ENCODE measurements at places on chromosomes 6 and 20.

- DNase-seq: no peak
Measured at GRCh38 chr20:4721719-4722118, at the start of gene PRND. TSS of gene PRND (plus strand) at chr20:4721909. CDS start at chr20:4724552, 2,643 bp downstream.

DNA sequence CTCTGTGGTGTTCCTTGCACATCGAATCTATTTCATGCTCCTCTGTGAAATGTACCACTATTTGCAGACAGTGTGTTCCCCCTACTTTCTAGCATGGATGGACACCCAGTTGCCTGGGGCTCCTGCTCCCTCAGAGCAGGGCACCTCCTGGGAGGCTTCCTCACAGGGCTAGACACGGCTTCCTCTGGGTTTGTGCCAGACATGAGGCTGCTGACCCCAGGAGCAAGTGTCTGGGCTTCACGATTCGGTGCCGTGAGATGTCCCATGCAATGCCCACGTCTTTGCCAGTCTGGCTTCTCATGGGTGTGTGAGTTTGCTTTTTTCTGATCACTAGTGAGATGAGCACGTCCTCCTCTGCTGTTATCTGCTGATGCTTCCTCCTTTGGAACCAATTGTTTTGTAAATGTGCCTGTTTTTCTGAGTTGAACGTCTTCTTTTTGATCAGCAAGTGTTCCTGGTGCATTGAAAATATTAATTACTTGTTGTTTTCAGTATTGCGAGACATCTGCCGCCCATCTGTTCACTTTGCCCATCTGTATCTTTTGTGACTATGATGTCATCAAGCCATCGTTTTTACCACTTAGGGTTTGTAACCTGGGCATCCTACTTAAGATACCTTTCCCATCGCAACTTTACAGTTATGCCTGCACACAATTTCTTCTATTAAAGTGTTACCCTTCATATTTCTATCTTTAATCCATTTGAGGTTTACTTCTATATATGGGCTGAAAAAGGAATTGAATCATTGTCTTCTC, 92.0 kb downstream of the TTLL2 start:
- no peak for DNase-seq

DNA sequence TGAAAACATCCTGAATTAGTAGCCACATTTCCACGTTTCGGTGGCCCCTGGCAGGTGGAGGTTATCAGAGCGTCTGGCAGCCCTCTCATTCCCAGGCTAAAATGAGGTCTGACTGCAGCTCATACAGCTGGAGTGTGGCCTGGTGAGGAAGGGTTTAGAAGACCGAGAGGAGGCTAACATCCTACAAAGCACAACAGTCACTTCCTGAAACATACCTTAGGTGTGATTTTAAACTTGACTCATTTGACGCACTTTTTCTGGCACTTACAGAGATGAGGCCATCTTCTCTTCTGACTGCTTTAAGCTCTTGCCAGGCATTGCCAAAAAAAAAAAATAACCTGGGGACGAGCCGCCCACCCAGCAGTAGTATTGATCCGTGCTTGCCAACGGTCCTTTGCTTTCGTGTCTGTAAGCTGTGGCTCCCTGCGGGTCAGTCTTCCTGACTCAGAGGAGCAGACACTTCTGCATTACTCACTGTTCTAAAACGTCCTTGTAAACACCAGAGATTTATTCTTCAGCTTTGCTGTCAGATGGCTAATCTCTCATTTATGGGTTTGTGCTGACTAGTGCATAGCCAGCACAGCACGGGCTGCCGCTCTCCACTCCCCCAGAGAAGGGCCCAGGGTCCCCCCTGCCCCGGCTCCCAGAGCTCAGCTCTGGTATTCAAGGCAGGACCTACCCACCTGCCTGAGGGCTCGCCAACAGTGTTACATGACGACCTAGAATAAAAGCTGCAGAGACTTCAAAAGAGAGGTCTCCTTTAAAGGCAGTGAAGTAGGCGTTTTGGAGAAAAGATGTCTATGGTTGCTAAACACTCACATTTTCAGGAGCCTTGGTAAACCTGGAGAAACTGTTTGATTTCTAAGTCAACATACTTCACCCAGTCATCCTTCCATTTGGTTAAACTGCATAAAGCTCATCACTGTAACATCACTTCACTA, 78.5 kb upstream of the FRMD1 start:
- no peak for DNase-seq

- no peak for DNase-seq
Measured at GRCh38 chr6:42179945-42180313, 6.8 kb downstream of the GUCA1A start.

GRCh38 chr20:1761116-1761515, 103.5 kb upstream of the SIRPG start:
- no peak for DNase-seq

GRCh38 chr6:13866301-13866700, 51.9 kb upstream of the MCUR1 start:
- DNase-seq: no peak
